NCI-H187 treated with DMSO at 0.1 percent for 48 hours (cell line): ENCODE measurements at places on chromosomes 7 and 10.

DNA sequence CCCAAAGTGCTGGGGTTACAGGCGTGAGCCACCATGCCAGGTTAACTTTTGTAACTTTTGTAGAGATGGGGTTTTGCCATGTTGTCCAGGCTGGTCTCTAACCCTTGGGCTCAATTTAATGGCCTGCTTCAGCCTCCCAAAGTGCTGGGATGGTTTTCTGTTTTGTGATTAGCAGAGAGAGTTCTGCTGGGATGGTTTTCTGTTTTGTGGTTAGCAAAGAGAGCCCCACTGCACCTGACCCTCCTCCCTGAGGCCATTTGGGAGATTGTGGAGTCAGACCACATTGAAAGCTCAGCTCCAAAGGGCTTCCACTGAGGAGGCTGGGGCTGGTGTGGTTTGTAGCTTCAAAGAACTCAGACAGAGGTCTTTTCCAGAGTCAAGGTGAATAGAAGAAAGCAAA is 29.6 kb upstream of the CUX1 start:
- DNase-seq, result no peak

GRCh38 chr10:96873756-96874467 is 41.8 kb downstream of the LCOR start:
- DNase-seq, result no peak

DNA sequence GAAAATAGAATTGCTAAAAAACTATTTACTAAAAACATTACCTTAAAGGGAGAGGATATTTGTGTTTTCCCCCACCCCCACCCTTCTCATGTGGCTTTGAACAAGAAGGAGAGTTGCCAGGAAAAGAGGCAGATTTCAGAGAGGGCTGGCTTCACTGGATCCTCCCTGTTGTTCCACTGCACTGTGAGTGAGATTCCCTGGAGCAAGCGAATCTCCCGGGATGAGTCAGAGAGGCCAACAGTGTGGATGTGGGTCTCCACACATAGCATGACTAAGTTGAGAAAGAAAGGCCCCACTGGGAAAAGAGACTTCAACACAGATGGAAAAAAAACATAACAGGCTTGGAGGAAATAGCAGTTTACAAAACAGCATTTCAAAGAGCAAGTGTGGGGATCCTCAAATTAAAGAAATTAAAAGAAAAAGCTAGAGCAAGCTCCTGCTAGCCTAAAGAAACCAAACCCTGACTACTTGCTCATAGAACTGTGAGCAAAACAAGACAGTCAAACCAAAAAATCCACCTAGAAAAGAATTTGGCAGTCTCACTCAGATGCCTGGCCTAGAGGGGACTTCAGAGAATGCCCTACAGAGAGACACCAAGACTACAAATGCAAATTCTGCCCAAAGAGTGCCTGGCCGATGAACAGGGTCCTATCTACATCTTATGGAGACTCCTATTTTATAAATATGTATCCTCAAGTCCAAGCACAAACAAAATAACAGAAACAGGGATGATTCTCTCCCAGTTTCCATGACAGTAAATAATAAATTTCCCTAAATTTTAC is 3.4 kb downstream of the CAV1 start:
- no peak for DNase-seq

DNA sequence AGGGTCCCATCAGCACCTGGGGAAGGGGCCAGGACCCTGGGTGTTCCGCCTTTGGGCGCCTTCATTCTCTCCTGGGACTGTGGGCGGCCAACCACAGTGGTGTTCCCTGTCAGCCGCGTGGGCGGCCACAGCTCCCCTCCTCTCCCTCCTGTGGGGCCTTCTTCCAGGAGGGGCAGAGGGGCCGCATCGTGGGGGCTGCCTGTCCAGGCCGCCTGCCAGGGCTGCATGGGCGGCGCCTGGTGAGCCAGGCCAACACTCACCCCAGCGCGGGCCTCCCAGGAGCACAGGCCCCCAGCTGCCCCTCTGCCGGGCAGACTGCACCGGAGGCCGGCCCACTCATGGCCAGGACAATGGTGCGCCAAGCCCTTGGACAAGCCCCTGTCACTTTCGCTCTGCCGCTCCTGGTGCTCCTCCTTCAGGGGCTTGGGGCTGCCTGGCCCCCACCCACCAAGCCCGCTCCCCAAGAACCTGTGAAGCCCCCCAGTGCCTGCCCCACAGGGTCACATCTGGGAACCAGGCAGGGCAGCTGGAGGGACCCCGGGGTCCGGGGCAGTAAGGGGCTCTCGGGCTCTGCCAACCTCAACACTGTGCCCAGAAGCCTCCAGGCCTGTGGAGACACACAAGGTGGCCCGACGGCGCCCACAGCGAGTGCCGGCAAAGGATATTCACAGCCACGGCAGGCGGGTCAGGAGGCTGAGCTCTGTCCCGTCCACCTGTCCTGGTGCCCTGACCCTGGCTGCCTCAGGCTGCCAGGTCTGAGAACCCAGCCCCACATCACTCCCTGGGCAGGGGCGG is 42.8 kb downstream of the AP5Z1 start:
- no peak for DNase-seq

GRCh38 chr10:132363376-132363775 is 31.4 kb downstream of the LRRC27 start:
- no peak for DNase-seq

GRCh38 chr7:45975847-45976484 is 54.9 kb upstream of the IGFBP3 start:
- DNase-seq, result no peak

GRCh38 chr7:134514663-134515062 is 12.7 kb upstream of the AKR1B10 start:
- no peak for DNase-seq

DNA sequence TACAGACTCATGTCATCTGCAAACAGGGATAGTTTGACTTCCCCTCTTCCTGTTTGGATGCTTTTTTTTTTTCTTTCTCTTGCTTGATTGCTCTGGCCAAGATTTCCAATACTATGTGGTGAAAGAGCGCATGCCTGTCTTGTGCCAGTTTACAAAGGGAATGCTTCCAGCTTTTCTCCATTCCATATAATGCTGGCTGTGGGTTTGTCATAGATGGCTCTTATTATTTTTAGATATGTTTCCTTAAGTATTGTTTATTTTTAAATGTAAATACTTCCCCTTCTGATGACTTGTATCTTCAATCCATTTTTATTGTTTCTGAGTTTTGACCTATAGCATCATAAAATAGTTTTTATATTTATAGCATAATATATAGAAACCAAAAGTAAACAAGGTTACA is 17.9 kb downstream of the FAM237B start:
- no peak for DNase-seq

DNA sequence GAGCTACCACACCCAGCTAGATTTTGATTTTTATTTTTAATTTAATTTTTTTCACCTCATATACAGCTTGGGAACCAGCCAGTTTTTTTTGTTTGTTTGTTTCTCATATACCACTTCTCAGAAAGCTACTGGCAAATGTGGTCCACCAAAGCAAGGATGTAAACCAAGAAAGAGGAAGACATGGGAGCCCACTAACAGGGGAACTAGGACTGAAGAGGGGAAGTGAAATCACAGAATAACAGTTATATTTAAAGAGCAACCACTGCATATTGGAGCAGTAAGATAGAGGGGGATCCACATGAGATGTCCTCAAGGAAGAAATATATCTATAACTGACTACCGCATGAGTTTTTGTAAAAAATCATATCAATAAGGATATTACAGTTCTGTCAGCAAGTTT is 10.5 kb downstream of the CPVL start:
- DNase-seq, result no peak

DNA sequence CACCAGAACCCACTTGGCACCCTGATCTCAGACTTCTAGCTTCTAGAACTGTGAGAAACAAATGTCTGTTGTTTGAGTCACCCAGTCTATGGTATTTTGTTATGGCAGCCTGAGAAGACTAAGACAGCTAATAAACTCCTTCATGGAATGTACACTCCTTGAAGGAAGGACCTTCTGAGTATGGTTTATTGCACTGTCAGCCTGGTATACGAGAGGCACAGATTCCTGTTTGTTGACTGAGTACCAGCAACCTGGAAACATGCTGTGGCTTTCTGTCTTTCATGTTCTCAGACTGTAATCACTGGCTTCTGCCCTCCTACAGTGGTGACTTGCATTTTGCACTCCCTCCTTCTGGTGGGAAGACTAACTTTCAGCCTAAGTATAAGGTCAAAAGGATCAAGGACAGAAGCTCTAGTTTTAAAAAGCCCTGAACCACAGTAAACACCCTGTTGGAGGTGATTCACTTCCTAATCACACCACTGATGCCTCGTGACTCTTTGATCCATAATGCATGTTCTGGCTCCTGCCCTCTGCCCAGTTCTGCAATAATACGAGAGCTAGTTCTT is 319.0 kb upstream of the NPSR1 start:
- DNase-seq, result no peak

DNA sequence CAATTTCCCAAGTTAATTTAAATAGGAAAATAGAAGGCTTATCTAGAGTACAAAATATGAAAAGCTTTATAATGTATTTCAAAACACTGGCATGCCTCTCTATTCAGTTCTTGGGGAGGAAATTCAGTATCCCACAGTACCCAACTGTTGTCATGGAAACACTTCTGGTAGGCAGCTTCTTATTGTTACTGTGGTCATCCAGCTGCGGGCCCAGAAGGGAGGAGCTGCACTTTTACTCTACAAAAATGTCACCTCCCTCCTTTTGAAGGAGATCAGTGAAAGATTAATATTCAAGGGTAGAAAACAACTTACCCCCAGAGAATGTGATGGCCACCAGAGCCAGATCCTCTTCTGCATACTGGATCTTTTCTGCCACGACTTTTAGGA is 202.8 kb downstream of the RAPGEF5 start:
- no peak for DNase-seq

- DNase-seq, result no peak
Observed at GRCh38 chr10:131724169-131724545, 176.7 kb upstream of the PPP2R2D start.

DNA sequence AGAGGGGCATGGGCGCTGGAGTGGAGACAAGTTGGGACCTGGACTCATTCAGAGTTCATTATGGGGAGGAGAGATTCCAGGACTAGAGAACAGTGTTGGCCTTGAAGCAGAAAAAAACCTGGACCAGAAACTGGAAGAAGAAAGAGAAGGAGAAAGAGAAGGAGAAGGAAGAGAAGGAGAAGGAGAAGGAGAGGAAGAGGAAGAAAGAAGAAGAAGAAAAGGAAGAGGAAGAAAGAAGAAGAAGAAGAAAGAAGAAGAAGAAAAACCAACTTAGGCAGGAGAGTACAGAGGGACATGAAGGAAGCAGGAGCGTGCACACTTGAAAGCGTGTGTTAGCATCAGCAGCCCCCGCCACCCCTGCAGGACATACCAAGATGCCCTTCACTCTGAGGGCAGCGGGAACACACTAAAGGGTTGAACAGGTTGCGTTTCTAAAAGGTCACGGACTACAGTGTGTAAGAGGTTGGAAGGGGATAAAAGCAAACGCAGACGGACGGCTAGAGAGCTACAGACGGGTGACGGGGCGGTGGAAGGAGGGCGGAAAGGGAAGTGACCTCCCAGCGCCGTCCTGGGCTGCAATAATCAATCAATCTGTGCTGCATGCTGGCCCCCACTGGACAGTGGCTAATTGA is 95.3 kb downstream of the SEC61G start:
- no peak for DNase-seq

DNA sequence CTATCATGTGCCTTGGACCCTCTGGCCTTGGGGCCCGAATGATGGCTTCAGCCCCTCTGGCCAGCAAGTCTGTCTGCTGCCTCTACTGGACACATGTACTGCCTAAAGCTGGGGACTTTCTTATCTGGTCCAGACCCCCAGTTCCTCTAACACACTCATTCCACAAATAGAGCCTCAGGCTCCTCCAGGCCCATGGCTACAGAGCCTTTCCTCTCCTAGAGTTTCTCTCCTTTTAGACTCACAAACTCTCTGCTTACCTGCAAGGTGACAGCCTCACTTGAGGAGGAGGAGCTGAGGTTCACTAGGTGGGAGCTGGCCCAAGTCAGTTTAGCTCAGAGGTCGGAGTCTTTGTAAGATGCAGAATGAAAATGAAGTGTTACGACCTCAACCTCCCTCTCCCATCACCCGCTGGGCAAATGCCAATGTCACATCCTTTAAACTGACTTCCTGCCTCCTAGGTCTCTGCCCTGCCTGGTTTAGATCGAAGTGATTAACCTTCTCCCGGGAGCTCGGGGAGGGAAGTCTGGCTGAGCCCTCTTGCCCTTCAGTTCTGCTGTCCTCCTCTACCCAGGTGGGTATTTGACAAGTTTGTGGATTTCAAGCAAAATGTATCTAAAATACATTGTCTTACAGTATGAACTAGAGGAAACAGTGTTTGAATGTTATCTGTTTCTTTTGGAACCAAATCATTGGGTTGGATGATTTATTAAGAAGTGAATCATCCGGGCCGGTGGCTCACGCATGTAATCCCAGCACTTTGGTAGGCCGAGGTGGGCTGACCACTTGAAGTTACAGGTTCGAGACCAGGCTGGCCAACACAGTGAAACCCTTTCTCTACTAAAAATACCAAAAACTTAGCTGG is 71.9 kb upstream of the TNS3 start:
- no peak for DNase-seq
